ENCODE measurements at places on chromosomes 12 and 14.

GRCh38 chr12:69529021-69529420 lies 56.2 kb upstream of the CCT2 start:
- DNase-seq, result no peak

DNA sequence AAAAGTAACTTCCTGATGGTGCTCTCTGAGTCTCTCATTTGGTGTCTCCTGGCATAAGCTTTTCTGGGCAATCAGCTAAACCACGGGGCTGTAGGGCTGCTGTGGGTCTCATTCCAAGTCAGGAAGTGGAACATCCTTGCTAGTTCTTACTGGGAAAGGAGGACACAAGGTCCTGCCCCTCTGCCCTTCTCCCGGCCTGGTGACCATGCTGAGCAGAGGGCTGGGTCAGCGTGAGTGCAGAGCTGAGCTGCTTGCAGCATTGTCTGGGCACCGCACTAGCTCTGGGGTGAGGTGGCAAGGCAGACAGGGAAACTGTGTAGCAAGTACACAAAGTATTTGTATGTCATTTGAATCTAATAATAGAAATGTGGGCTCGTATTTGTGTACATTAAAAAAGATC lies 45.0 kb upstream of the ASPG start:
- DNase-seq, result no peak

DNA sequence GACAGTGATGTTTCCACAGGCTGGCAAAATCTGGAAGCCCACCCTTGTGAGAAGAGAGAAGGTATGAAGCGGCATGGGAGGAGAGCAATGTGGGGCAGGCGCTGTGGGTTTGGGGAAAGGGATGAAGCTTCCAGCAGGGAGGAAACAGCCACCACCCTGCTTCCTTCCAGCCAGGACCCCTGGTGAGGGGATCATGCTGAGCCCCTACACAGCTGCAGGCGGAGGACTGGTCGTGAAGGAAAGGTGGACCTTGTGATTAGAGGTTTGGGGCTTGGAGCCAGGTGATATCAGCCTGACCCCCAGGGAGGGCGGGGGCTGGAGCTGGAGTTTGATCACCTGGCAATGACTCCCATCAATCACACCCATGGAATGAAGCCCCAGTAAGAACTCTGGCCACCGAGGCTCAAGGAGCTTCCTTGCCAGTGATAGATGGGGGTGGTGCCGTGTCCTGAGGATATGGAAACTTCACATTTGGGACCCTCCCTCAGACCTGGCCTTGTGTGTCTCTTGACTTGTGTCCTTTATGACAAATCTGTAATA lies 48.6 kb downstream of the RIMBP2 start:
- DNase-seq, result no peak

DNA sequence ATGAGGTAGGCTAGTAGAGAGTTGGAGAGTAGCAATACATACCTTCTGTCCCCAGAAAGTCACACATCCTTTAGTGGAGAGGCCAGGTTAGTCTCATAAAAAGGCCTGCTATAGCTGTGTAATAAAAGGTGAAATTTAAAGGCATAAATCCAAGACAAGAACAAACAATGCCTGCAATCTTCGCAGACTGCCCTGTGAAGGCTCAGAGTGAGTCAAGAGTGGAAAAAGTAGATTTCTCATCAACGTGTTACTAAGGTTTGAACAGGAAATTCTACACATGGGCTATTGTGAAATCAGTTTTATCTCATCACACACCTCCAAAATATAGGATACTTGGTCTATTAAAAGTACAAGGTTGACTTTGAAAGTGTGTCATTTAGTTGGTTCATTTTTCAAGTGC lies at the start of gene KLRC1:
Gene KLRC1, minus strand, starts transcription at position 222 of the 400 bp plus-strand sequence. CDS start 2,221 bp downstream, outside the sequence.
- no peak for DNase-seq

DNA sequence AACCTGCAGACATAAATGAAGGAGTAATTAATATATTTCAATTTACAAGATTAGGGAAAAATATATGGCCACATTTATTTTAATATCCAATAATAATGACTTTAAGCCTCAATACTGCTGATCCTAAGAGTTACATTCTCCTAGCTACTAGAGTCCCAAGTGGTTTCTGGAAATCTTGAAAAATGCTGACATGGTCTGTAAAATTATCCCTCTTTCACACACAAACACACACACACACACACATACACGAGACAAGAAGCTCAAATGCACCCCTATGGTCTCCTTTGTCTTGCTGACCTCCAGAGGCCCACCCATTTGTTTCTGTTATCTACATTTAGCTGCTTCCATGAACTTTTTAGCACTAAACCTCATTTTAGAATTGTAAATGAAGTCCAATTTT lies 53.0 kb upstream of the USP15 start:
- no peak for DNase-seq
